NCI-H774 (cell line): ENCODE measurements at places on chromosomes 11 and 22.

- no peak for DNase-seq
Observed at GRCh38 chr11:109034339-109034696, 369.4 kb downstream of the DDX10 start.

DNA sequence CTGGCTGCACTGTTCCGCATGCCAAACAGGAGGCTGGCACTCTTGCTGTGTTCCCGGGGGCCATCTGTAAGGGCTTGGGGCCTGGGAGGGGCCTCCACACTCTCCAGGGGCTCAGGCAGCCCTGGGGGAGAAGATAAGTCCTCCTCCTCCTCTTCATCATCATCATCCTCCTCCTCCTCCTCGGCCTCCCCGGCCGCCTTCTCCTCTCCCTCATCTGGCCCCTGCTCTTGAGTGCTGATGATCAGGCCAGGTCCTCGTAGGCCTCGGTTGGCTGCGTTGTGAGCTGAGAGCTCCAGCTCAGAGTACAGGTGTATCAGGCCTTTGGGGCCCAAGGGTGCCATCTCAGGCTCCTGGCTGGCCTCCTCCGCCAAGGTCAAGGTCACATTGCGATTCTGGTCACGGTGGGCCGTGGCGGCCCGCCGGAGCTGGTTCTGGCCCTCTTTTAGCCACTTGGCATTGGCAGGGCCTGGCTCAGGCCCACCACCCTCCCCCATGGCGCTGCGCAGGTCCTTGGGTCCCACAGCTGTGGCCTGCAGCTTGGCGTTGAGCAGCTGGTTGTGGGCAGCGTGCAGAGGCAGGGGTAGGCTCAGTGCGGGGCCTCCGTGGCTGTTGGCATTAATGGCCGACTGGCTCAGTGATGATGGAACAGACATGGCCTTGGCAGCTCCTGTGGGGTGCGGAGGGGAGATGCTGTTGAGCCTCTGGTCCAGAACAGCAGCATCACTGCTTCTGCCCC is 8.0 kb downstream of the APBB1 start:
- no peak for DNase-seq

DNA sequence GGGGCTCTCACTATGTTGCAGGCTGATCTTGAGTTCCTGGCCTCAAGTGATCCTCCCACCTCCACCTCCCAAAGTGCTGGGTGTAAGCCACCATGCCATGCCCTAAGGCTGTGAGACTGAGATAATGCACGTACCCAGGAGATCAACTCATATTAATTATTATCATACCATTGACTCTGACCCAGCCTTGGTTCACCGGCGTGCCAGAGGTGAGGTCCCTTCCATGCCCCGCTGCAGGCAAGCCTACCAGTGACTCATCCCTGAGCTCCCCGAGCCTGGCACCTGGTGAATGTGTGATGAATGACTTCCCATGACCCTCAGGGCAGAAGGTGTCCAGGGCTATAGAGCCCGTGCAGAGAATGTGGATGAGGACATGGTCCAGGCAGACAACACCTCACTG is 12.1 kb downstream of the GAL3ST1 start:
- no peak for DNase-seq

GRCh38 chr11:12377824-12378593 is 638 bp downstream of the PARVA start:
- DNase-seq = peak; percentile 77

DNA sequence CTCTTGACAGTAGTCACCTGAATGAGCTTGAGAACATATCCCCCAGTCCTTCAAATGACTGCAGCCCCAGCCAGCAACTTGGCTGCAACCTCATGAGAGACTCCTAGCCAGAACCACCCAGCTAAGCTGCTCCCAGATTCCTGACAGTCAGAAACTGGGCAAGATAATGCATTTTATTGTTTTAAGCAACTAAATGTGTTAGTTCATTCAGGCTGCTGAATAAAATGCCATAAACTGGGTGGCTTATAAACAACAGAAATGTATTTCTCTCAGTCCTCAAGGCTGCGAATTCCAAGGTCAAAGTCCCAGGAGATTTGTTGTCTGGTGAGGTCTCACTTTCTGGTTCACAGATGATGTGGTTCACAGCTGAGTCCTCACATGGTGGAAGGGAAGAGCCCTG is 5.8 kb upstream of the PAMR1 start:
- DNase-seq = no peak
